GM10248 (cell line): ENCODE measurements at places on chromosomes 6 and 20.

DNA sequence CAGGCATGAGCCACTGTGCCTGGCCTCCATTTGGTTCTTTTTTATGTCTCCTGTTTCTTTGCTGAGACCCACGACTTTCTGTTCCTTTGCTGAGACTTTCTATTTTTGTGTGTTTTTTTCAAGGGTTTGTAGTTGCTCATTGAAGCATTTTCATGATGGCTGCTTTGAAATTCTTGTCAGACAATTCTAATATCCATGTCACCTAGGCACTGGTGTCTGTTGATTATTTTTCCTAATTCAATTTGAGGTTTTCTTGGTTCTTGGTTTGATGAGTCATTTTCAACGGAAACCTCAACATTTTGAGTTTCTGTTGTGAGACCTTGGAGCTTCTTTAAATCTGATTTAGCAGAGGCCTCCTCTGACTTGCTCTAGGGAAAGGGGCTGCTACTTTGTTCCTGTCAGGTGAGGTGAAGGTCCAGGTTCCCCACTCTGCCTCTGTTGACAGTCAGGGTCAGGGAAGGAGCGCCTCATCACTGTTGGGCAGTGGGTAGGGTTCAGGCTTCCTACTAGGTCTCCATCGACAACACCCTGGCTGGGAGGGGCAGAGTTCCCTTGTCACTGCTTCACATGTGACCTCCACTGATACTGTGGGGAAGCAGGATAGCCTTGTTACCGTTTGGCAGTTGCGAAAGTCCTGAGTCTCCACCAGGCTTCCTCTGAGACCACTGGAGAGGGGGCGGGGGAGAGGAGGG lies 67.2 kb upstream of the RNF24 start:
- no peak for DNase-seq

DNA sequence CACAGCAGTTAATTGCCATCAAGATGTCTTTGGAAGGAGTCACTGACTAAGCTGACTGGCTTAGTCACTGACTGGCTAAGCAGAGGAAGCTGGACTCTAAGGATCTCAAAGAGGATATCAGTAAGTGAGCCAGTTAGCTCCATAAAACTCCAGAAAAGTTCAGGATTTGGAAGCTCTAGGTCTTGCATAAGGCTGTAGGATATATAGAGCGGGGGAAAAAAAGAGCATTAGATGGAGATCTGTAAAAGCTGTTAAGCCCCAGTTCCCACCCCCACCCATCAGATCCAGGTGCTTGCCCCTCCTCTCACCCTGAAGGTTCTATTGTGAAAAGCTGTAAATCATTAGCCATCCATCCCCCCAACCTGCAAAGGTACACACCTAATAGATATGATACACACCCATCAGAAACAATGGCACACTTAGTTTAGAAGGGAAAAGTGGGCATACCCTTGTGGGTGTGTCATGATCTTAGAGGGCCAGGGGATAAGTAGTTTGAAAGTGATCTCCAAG lies 32.2 kb downstream of the CARMIL1 start:
- DNase-seq, result no peak

- no peak for DNase-seq
Measured at GRCh38 chr6:24620637-24621036, 25.4 kb downstream of the KIAA0319 start.

GRCh38 chr20:36352843-36353553 lies 46.9 kb downstream of the DLGAP4 start:
- DNase-seq, result no peak

DNA sequence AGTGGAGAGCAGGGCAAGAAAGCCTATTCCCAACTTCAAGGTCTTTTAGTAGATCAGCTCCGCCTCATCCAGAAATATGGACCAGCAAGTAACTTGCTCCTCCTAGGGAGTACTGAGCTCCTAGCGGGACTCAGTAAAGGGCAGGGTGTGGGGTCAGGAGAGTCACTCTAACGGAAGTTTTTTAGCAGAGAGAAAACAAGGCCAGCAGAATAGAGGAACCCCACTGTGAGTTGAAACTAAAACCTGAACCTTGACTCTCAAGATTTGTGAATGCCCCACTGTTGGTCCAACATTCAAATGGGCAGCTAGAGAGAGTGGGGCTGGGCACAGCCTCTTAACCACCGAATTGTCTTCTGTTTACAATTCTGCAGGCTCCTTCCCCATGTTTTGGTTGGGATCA lies 244.8 kb downstream of the FARS2 start:
- DNase-seq, result peak; percentile 34

GRCh38 chr6:118705544-118706491 lies 54.4 kb upstream of the CEP85L start:
- peak; percentile 32 for DNase-seq

DNA sequence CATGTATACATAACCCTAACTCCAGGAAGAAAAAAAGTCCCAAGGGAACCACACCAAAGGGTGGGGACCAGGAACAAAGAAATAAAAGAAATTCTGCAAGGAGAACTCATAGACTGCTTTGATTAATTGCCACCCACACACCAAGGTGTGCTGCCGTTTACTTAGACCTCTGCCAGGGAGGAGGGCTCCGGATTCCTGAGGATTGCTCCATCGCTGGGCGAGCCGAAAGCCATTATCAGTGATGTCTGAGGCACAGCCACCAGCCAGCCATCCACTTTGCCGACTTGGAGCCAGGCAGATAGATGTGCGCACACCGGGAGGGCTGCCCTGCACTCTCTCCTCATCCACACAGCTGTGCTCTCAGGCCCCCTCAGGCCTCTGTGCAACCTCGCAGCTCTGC lies 272.7 kb upstream of the FOXQ1 start:
- DNase-seq, result no peak

DNA sequence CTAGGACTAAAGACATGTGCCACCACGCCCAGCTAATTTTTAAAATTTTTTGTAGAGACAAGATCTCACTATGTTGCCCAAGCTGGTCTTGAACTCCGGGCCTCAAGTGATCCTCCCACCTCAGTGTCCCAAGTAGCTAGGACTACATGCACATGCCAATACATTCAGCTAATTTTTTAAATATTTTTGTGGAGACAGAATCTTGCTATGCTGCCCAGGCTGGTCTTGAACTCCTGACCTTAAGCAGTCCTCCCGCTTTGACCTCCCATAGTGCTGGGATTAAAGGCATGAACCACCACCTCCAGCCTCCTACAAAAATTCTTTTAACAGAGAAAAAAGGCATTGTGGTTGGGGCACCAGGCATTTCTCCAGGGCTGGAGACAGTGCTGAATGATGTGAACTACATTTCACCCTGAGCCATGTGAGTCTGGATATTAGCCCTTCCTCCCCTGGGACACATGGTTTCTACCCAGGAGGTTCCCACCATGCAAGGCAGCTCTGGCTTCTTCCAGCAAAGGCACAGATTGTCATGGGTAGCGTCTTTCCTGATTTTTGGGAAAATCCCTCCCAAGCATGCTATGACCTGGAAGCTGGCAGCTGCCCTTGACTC lies 36.3 kb upstream of the CMTR1 start:
- no peak for DNase-seq

DNA sequence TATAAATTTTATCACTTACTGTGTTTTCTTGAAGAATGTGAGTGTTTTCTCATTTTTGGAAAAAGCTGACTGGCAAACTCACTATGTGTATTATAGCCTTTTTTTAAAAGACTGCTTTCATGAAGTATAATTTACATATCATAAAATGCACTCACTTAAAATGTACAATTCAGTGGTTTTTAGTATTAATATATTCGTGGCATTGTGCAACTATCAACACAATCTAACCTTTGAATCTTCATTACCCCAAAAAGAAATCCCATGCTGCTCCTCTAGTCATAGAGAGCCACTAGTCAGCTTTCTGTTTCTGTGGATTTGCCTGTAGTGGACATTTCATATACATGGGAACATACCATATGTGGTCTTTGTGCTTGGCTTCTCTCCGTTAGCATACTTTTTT lies 143.8 kb downstream of the PLCB4 start:
- no peak for DNase-seq
